ENCODE measurements at places on chromosomes 2 and 18.

GRCh38 chr18:58323866-58324762, 280.1 kb downstream of the NEDD4L start:
- no peak for DNase-seq

DNA sequence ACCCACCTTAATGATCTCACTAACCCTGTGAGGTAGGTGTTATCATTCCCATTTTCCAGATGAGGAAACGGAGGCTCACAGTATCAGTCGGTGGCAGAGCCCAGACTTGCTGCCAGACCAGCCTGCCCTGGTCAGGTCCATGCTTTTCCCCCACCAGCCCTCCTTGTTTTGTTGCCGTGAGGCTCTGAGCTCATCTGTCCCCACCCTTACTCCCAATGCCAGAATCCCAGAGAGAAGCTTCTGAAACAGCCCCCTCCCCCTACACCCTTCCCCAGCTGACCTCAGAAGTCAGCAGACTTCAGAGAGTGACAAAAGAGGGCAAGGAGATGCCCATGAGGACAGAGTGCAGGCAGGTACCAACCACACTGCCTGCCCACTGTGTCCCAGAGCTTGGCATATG, 20.8 kb upstream of the TNS1 start:
- DNase-seq = no peak

DNA sequence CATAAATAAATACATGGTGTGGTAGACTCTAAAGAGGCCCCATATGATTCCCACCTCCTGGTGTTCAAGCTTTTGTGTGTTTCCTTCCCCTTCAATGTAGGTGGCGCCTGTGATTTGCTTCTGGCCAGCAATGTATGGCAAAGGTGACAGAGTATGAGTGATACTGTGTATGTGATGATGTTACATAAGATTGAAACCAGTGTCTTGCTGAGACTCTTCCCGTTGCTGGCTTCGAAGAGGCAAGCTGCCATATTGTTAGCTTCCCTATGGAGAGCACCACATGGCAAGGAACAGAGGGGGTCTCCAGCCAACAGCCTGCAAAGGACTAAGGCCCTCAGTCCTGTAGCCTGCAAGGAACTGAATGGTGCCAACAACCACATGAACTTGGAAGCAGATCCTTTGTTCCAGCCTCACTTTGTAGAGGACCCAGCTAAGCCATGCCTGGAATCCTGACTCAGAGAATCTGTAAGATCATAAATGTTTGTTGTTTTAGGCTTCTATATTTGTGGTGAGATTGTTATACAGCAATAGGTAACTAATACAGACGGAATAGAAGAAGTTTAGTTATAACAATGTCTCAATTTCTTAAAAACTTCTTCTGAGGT, 1.7 kb upstream of the SMAD4 start:
- no peak for DNase-seq

DNA sequence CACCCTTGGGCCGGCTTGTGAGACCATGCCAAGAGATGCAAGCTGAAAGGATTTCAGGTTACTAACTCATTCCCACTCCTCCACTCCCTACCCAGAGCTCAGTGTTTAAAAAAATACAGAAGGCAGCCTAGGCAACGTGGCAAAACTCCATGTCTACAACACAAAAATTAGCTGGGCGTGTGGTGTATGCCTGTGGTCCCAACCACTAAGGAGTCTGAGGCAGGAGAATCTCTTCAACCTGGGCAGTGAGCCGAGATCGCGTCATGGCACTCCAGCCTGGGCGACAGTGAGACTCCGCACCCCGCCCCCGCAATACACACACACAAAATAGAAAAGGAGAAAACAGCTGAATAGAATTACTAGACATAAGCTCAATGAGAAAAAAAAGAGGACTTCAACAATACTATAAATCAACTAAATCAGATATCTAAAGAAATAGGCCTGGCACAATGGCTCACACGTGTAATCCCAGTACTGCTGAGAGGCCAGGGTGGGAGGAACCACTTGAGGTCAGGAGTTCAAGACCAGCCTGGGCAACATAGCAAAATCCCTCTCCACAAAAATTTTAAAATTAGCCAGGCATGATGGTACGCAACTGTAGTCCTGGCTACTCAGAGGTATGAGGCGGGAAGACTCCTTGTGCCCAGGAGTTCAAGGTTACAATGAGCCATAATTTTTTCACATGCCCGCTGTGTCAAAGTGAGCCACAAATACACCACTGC, 10.1 kb downstream of the IWS1 start:
- DNase-seq = peak; percentile 72

DNA sequence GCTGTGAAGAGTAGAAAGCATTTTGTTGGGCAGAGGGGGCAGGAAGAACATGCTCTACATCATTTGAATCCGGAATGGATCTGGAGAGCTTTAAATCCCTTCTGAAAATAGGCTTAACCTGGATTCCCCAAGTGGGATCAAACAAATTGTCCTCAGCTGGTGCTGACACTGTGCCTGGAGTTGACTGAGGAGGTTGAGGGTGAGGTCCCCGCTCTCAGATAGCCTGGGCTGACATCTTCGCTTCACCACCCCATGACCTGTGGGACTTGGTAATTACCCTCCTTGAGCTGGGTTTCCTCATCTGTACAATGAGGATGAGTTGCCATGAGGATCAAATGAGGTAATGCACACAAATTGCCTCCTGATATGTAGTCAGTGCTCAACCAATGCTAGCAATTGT, 117.8 kb upstream of the SMAD2 start:
- no peak for DNase-seq

- DNase-seq = no peak
Measured at GRCh38 chr2:9364791-9365497, 58.4 kb downstream of the ITGB1BP1 start.

DNA sequence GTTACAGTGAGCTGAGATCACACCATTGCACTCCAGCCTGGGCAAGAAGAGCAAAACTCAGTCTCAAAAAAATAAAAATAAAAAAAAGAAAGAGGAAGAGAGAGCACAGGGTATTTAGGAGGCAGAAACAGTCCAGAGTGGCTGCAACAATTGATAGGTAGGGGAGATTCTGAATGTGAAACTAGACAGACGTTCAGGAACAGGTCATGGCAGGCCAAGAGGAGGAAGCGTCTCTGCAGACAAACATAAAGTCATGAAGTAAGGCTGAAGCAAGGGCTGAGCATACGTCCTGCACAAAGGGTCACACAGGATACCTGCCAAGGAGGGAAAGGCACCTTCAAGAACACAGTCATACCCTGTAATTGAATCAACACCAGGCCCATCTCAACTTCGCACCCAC, 64.1 kb upstream of the ZNF532 start:
- no peak for DNase-seq

DNA sequence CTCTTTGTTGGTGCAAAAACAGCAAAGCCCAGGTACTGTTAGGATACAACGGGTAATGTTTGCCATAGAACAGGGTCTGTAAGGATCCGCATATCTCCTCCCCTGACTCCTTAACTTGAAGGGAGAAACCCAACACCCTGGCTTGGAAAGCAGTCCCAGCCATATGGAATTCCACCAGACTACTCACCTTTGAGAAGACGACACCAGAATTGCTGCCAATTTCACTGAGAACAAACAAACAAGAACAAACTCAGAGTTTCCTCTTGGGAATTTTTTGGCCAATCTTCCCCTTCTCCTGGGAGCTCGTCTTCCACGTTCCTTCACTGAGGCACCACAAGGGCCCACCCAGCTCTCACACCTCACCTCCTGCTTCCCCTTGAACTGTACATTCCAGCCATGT, 29.2 kb downstream of the CAPN14 start:
- DNase-seq = no peak

- no peak for DNase-seq
Measured at GRCh38 chr2:158664987-158665386, 130.1 kb upstream of the DAPL1 start.

DNA sequence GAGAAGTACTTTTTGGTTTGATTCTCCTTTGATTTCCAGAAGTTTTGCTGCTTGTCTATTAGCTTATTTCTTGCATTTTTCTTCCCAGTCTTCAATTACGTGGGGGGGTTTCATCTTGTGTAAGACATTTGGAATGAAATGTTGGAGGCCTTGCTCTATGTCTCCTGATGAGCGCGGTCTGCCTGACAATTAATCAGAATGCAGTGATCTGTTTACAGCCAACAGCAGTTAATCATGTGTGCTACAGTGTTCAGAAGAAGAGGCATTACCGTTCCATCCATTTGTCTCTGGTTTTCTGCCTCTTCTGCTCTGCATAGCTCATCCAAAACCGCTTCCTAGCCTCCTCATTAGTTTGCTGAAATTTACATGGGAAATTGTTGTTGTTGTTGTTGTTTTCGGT, 134.4 kb upstream of the ST6GAL2 start:
- no peak for DNase-seq

GRCh38 chr18:61616111-61616610, 276.6 kb downstream of the RNF152 start:
- no peak for DNase-seq

GRCh38 chr2:179377296-179377695, 112.7 kb upstream of the SESTD1 start:
- DNase-seq = no peak

- DNase-seq = no peak
Measured at GRCh38 chr2:12442476-12442847, 274.3 kb upstream of the TRIB2 start.

- DNase-seq = no peak
Measured at GRCh38 chr2:238162251-238162845, 3.6 kb downstream of the ERFE start.

DNA sequence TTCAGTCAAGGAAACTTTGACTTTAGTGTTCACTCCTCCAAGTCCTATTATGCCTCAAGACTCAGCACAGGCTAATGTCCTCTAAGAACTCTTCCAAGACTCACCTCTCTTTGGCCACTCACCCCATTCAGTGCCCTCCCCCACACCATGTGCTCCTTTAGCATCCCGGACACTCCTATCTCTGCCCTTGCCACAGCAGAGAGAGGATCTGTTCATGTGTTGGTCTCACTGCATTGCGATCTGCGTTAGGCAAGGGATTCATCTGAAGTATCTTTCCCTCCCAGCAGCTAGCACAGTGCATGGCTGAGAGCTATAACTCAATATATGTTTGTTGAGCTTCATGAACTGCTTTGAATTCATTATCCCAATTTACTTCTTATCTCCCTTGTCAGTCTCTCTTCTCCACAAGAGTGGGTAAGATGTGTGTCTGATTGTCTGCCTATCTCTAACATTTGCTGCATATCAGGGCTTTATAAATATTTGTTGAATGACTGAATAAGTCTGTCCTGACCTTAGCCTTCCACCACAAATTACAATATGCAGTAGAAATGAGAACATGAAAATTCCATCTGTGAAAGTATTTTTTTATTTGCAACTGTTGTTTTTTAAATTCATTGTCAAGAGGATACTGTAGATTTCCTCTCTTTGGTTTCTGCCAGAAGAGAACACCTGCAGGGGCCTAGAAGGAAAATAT, 179.9 kb upstream of the NCKAP5 start:
- no peak for DNase-seq

DNA sequence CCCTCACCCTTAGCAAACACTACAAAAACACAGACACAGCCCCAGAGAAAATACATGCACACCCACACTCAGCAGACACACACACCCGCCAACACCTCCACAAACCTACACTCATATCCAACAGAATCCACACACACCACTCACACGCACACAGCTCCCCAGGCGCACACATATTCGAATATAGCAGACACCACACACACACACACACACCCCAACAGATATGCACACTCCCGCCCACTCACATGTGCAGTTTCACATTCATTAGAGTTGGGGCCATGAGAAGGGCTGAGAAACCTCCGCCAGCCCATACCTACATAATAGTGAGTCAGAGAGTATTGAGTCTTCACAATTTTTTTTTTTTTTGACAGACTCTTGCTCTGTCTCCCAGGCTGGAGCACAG, 29.4 kb upstream of the NOTO start:
- DNase-seq = no peak

DNA sequence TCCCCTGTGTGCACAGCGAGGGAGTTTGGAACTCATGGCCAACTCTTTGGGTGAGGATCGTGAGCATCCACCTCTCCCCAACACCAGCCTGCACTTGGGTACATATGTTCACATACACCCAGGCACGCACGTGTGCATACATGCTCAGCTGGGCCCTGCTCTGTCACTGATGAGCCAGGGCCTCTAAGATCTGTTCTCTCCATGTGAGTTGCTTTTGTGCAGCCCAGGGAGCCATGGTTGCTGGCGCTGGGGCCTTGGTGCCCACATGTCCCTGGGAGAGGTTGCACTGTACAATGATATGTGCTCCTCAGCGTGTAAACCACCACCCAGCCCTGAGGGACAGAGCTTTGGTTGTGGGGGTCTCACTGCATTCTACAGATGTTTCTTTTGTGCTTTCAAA, 44.1 kb downstream of the KLHL29 start:
- no peak for DNase-seq

DNA sequence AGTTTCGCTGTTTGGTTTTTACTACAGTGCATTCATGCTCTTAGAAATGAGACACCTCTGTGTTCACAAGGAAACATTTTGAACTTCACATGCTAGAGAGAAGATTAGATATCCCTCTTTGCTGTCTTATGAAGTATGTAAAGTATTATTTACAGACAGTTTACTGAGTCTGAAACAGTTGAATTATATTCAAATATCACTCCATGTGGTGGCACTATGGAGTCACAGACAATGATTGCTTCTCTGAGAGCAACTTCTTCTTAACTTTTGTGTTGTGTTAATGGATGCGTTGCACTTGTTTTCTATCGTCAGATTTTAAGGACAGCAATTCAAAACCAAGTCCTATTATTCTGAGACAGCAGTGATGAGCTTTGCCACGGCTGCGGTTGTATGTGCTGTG, 823.6 kb downstream of the GALR1 start:
- no peak for DNase-seq

- no peak for DNase-seq
Measured at GRCh38 chr18:35770376-35771014, 189.0 kb downstream of the GALNT1 start.

DNA sequence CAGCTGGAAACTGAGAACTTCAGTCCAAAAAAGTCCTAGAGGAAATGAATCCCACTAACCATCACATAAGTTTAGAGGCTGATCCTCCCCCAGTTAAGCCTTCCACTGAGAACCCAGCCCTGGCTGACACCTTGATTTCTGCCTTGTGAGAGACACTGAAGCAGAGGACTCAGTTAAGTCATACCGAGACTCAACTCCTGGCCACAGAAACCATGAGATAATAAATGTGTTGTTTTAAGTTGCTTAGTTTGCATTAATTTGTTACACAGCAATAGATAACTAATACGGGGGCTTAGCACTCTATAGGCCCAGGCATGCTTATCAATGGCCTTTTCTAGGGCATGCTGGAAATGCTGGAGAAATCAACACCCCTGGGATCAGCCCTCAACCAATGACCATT, 3.4 kb upstream of the ADD2 start:
- no peak for DNase-seq

Data from omental fat pad (tissue), 4 donors.